ENCODE measurements at places on chromosomes 11 and 22. TPM values are rescaled to one million over a fixed set of nuclear protein-coding genes. Genes with fewer than 3 reads are reported as not detected.

MMP13 gene
- not detected for total RNA-seq

PRDM11 gene
- total RNA-seq = 5.1 TPM

TRPM5 gene
- not detected for total RNA-seq

GRAP2 gene
- 0.49 TPM for total RNA-seq

PRR33 gene
- not detected for total RNA-seq

KAT5 gene
- 71.4 TPM for total RNA-seq

PAK1 gene
- 42.8 TPM for total RNA-seq

TSPAN18 gene
- total RNA-seq = 13.3 TPM

TMEM191C gene
- total RNA-seq = 13.5 TPM

DNA sequence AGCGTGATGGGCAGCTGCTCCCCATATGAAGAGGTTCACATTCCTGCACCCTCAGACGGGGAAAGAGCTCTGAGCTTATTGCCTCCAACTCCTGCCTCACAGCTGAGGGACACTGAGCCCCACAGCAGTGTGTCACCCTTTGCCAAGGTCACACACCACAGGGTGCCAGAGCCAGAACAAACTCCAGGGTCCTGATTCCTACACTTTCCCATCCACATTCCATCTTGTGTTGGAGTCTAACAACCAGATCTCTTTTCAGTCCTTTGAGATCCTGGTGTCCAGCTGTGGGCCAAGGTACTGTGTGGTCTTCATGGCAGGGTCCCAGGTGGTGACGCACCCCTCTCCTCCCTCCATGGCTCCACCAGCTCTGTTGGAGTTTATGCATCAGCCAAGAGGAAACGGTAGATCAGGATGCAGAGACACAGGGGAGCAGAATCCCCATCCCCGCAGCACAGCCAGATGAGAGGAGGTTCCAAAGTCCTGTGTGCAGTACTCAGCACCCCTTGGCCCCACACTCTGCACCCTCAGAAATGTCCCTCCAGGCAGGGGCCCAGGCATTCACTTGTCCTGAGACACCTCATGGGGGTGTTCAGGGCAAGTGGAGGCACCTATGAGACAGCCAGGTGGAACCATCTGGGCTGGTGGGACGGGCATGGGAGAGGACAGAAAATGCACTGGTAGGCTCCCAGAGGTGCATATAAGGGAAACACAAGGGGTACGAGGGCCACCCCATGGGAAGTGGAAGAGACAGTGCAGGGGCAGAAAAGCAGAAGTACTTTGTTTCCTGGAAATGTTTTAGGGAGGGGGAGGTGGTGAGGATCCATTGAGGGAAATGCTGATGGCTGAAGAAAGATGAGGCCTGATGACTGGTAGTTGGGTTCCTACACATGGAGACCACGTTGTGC, 32.6 kb upstream of the GNAZ start:
- DNase-seq = no peak

GRCh38 chr11:59776210-59777066, 21.3 kb downstream of the STX3 start:
- DNase-seq = no peak

- peak; percentile 4 for DNase-seq
Observed at GRCh38 chr11:34266090-34266912, 91.5 kb downstream of the ABTB2 start.

- DNase-seq = no peak
Observed at GRCh38 chr11:126948563-126948962, 52.0 kb downstream of the KIRREL3 start.

GRCh38 chr11:130671801-130672700, 223.6 kb downstream of the ADAMTS15 start:
- peak; percentile 52 for DNase-seq

- DNase-seq = peak; percentile 97
Observed at GRCh38 chr11:36594316-36594989, at the start of gene IFTAP. Gene IFTAP (plus strand): TSS chr11:36594502. CDS start chr11:36610104, 15,602 bp downstream.

DNA sequence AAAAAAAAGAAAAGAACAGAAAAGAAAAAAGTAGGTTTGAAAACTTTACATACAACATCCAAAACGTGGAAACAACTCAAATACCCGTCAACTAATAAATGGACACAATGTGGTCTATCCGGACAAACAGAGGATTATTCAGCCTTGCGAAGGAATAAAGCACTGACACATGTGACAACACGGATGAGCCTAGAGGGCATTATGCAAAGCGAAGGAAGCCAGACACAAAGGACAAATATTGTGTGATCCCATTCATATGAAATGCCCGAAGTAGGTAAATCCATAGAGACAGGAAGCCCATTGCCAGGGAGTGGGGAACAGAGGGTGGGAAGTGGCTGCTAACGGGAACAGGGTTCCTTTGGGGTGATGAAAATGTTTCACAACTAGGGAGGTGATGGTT, 11.8 kb downstream of the RFPL1 start:
- no peak for DNase-seq

DNA sequence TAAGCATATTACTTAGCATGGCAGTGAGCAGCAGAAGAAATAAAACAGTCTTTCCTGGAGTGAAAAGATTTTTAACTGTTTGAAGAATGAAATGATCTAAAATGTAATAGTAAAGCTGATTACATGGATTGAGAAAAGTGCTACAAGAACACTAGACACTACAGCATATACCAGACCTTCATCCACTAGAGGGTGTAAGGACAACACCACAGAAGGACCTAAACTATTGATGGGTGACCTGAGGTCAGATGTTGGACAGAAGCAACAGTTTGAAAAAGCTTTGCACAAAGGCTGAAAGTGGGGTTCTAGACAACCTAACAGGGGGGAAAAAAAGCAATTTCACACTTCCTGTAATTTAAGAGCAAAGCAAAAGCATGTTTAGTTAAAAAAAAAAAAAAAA, 97.7 kb downstream of the RBFOX2 start:
- DNase-seq = peak; percentile 67

GRCh38 chr22:29476116-29476515, 3.9 kb upstream of the NEFH start:
- peak; percentile 23 for DNase-seq

- no peak for DNase-seq
Observed at GRCh38 chr22:22460060-22460459, 48.5 kb downstream of the ZNF280B start.

GRCh38 chr11:128232588-128232987, 354.8 kb downstream of the ETS1 start:
- DNase-seq = no peak

DNA sequence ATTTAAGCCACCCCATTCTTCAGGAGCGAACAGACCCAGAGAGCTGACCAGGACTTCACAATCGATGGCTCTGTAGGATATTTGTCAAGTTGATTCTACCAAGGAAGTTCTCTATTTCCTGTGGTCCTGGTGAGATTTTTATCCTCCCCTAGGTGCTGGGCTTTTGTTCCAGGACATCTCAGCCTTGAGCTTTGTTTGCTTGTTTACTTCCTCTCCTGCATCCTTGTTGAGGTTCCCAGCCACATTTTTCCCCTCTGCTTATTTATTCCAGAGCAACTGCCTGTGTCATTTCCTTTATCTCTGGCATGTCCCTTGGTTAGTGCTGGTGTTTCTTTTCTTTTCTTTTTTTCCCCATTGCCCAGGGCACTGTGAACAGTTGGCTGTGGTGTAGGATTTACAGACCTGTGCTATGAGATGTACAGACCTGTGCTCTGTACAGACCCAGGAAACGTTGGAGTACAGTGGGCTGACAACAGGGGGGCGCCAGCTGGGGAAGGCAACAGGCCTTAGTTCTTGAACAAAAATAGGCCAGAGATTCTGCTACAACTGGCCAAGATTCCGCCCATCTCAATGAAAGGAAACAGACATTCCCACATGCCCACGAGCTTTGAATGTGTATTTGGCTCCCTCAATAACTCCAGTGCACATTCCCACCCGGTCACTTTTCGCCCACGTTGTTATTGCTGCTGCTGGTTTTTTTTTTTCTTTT, 235.9 kb upstream of the DDI1 start:
- no peak for DNase-seq

- DNase-seq = no peak
Observed at GRCh38 chr22:37202716-37203115, 9.6 kb downstream of the SSTR3 start.

GRCh38 chr11:69372589-69373250, 78.8 kb downstream of the MYEOV start:
- DNase-seq = peak; percentile 76

- DNase-seq = peak; percentile 32
Observed at GRCh38 chr11:118531597-118532084, 649 bp downstream of the TMEM25 start.

DNA sequence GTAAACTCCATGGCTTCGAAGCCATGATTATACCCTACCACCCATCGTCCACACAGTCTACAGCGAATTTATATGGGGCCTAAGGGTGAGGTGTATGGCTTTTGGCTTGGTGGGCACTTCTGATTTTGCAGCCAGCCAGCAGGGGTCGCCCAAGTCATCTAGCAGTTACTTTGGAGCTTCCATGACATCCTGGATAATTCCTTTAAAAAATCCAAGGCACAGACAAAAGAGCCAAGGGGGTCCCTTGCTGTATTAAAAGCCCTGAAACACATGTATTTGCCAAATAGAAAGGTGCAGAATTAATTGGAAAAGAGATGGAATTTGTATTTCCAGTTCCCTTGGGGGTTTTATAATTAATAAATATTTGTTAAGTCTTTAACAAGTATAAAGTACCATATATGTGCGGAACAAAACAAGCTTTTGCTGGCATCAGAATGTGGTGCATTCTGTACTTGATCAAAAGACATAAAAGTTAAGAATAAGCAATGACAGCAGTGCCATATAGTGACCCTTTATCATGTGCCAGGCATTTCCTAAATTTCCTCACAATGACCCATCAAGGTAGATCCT, 132.8 kb upstream of the PITPNB start:
- DNase-seq = peak; percentile 45

DNA sequence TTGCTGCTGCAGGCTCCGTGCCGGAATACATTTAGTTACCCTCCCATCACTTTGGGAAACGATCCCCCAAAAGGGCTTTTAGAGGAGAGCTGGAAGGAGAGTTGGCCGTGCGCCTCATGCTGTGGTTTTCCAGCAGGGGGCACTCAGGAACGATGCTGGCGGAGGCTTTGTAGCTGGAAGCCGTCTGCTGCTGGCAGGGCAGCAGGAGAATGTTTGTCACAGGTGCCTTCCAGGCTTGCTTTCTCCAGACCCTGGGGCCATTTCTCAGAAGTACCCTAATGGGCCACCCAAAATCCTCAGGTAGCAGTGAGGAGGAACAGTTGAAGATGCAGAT, 30.0 kb upstream of the CABP7 start:
- DNase-seq = peak; percentile 82

DNA sequence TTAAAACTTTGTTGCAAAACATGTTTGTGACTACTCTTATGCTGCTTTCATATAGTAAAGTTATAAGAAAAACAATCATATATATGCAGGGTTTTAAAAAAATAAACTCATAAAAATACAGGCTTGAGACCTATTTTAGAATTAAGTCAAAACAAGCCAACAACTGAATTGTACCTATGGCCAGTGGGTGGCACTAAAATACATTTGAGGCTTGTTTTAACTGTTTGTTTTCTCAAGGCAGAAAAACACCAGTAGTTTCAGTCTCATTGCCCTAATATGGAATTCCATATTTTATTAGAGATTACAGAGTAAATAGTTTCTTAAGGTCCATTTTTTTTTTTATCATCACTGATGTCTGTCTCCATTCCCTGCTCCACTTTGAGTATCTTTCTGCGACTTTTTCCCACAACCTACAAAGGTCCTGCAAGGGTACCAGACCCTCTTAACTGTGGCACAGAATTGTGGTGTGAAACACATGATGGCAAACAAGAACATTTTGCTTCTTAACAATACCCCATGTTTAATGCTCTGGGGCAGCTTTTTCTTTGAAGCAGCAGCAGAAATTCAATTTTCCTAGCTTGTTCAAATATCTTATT, 8.5 kb upstream of the CCDC89 start:
- DNase-seq = peak; percentile 68

GRCh38 chr11:19769820-19770219, 57.2 kb downstream of the NAV2 start:
- DNase-seq = no peak

DNA sequence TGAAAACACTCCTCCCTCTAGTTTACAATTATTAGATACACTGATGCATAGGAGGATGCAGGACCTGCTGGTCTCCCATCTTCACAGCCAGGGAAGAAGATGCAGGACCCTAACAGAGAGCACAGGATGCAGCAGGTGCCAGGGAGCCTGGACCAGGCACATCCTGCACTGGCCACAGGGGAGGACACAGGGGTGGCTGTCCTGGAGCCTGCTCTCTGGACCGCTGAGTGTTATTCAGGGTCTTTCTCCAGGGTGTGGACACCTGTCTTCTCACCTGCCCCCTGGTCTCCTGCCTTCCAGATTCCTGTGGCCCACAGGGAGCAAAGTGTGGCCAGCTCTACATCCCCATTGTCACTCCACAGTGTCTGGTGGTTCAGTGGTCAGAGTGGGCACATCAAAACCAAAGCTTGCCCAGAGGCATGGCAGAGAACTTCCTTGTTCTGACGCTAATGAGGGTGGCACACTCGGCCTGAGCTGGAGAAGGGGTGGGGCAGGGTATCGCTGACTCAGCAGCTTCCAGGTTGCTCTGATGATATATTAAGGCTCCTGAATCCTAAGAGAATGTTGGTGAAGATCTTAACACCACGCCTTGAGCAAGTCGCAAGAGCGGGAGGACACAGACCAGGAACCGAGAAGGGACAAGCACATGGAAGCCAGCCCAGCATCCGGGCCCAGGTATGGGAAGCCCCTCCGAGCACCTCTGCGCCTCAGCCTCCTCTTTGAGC, at the start of gene APOBEC3A:
TSS of gene APOBEC3A (plus strand) at position 564 of the 725 bp plus-strand sequence. CDS start at position 647, 83 bp downstream.
- DNase-seq = no peak

DNA sequence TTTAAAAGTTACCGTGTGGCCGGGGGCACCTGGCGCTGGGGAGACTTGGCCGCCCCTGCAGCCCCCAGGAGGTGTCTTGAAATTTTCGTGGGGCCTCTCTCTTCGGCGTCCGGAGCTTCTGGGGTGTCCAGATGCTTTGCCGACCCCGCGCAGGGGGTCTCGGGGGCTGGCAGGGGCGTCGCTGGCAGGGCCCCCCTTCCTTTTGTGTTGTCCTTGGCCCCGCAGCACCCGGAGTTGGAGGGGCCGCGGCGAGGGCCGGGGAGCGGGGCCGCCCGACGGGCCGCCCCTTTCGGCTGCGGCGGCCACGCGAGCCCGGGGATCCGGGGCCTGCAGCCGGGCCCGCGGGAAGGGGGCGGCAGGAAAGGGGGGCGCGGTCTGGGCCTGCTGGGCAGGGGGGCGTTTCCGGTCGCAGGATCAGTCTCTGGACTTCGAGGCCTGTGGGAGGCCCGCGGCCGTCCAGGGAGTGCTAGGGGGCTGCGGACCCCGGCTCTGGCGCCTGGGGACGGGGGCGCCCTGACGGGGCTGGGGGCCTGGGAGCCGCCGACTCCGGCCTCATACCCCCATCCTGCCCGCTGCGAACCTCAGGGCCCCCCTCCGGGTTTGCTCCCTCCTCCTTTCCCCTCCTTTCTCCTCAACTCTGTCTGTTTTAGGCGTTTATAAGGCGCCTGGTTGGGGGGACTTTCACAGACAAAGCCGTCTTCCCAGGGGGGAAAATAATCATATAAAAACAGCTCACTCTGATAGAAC, 869 bp downstream of the ZC3H7B start:
- no peak for DNase-seq
